GM23248 (cell line): ENCODE measurements at places on chromosomes 1 and 21. TPM values are rescaled to one million over a fixed set of nuclear protein-coding genes. Genes with fewer than 3 reads are reported as not detected.

Gene CPLANE2
- 9.7 and 16.5 TPM in 2 replicates for total RNA-seq

Gene WDR64
- not detected in 2 replicates for total RNA-seq

Gene SH3BGR
- total RNA-seq = 0.76 and 4.4 TPM in 2 replicates

Gene ADAMTS4
- 5.9 and 9.8 TPM in 2 replicates for total RNA-seq

DNA sequence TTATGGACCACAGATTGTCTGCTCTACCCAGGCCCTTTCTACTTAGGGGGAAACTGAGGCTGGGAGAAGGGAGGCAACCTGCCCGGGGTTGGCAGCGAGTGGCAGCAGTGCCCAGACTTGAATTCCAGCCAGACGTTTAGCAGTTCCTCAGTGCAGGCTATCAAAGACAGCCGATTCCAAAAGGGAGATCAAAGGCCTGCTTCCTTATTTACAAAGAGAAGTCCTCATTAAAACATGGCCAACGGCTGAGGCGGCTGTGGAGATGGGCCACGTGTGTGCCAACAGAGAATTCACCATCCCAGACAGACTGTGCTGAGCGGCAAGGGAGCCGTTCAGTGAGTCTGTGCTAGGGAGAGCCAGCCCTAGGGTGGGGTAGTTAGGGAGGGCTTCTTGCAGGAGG lies 27.7 kb downstream of the C1QB start:
- DNase-seq = no peak
- no peaks in the 10 kb centered on the region for H3K36me3 ChIP-seq
- H3K4me1 ChIP-seq = peaks cover 6% of the 10 kb centered on the region
- H3K4me3 ChIP-seq = no peak overlapping the region

DNA sequence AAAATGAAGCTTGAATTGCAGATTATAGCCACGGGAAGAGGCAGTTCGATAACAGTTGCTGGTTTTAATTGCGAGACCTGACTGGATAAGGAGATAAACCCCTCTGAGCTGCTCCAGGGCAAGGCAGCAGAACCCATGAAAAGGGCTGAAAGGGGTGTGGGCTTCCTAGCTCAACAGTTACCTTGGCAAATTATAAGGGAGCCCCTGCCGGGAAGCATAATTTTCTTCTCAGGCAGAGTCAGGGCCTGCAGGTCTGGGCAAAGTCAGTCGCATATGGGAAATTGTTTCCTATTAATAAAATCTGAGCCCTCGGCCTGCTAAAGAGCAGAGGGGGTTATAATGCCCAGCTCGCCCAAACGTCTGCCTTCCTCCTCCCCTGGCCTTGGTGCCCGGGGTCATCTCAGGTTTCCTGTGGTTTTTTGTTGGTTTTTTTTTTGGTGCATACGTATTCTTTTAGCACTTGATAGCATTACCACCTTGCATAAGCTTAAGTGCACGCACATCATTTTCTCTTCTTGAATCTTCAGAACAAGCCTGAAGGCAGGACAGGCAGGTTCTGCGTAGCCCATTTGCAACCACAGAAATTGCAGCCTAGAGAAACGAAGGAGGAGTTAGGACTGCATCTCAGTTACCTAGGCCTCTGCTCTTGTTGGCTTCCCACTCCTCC lies 33.9 kb upstream of the SELENON start:
- no peaks in the 10 kb centered on the region for H3K36me3 ChIP-seq
- DNase-seq = no peak
- H3K27ac ChIP-seq = no peak overlapping the region
- no peak overlapping the region for H3K4me3 ChIP-seq

- peaks cover 16% of the 10 kb centered on the region for H3K36me3 ChIP-seq
- H3K27ac ChIP-seq = no peak overlapping the region
- H3K4me3 ChIP-seq = no peak overlapping the region
- no peaks in the 10 kb centered on the region for H3K4me1 ChIP-seq
- DNase-seq = no peak
Observed at GRCh38 chr21:25887646-25888306, 153.0 kb downstream of the GABPA start.

GRCh38 chr1:197787056-197787455 lies 11.8 kb upstream of the DENND1B start:
- no peaks in the 10 kb centered on the region for H3K36me3 ChIP-seq
- H3K27ac ChIP-seq = peak overlapping the region; percentile 14; the same call in 1 of the 2 replicates
- no peaks in the 10 kb centered on the region for H3K27me3 ChIP-seq
- peak; percentile 87 for DNase-seq
- H3K4me1 ChIP-seq = peaks cover 42% of the 10 kb centered on the region
